ENCODE measurements at places on chromosomes 1 and 21. TPM values are rescaled to one million over a fixed set of nuclear protein-coding genes. Genes with fewer than 3 reads are reported as not detected.

GRCh38 chr1:43531906-43532584 is 1.4 kb downstream of the PTPRF start:
- no peak for DNase-seq

DNA sequence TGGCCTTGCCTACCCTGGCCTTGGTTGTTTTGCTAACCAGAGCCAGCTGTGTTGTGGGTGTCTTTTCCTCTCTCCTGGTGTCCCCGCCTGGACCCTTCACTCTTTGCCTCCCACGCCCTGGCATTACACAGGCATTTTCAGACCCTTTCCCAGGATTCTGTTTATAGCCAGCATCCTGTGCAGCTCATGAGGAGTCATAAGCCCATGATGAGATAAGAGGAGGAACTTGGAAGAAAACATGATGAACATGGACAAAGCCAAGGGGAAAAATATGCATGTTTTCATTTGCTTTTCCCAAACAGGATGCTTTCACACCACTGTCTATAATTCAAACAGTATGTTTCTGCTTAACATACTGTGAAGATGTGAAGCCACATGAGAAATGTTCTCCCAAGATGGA is 18.7 kb upstream of the WARS2 start:
- no peak for DNase-seq

DNA sequence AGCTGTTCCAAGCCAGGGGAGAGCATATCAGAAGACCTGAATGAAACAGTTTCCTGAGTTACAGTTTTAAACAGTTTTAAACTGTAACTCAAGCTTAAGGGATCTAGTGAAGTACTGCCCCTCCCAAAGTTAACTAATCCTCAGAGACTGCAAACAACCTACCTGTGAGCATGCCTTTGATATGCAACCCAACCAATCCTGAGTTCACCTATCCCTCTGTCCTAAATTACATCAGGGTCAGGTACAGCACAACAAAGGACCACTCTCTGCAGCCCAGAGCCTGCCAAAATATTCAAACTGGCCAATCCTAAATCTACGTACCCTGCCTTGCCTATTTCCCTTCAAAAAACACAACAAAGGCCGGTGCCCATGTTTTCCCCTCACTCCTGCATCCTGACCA is 32.8 kb upstream of the RAVER2 start:
- no peak for DNase-seq

- DNase-seq, result no peak
These were observed 32.8 kb downstream of the GJA4 start for GRCh38 chr1:34825455-34826091.

DNA sequence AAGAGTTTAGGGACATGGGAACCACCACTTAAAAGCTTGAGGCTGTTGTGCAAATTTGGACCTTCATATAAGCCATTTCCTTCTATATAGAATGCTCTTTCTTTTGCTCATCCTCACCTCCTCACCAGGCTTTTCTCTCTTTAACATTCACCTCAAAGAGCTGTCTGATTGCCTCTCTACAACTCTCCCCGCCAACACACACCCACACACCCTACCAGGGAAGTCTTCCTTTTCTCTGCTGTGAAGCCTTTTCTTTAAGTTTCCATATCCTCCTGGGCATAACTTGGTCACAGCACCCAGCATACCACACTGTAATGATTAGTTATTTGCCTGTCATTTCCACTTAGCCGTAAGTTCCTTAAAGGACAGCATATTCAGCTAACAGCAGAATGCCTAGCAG is 40.6 kb downstream of the WLS start:
- no peak for DNase-seq

- no peak for DNase-seq
These were observed 34.9 kb downstream of the PRKCZ start for GRCh38 chr1:2085080-2085479.

GRCh38 chr1:210250665-210250997 is 18.0 kb downstream of the SERTAD4 start:
- DNase-seq, result peak; percentile 31

- DNase-seq, result no peak
These were observed 41.4 kb downstream of the RNF187 start for GRCh38 chr1:228528612-228529011.

Gene CSMD2
- 0.40 TPM for total RNA-seq

Gene LMNA
- 51.0 TPM for total RNA-seq

Gene ADAMTSL4
- 0.44 TPM for total RNA-seq

Gene SLC44A5
- total RNA-seq, result 9.7 TPM

Data from neural crest cell (in vitro differentiated cells).